NCI-H1048 (cell line): ENCODE measurements at places on chromosomes 11 and 22.

DNA sequence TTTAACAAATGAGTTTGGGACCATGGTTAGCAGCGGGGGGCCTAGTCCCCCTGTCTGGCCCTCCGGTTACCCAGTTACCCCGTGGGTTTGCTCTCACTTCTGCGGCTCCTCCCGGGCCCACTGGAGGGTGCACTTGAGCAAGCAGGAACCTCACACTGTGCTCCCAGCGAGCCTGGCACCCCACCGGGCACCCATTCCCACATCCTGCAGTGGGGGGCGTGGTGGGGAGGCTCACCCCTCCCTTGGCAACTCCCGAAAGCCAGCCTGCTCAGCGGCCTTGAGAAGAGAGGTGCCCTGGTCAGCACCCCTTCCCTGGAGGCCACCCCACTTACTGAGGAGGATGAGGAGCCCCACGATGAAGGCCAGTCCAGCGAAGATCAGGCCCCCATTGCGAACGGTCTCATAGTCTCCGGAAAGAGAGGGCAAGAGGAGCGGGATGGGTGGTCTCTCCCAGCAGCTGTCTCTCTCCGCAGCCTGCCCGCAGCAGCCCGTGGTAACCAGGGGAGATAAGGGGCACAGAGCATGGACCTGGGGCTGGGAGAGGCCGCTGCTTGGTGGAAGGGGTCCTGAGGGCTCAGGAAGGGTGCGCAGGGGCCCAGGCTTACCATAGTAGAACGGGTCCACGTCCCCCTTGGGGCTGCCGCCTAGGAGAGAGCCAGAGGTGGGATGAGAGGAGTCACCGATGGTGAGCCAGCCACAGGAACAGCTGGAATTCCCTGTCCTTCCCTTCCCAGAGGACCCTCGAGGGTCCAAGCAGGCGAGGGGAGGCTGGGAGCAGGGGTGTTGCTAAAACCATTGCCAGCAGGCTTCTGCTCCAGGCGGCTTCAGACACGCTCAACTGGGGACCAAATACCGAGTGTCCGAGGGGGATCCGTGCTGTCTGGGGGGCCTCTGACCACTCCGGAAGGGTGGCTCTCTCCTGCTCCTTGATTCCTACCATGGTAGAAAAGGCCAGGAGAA lies 2.2 kb downstream of the FXYD2 start:
- no peak for DNase-seq

DNA sequence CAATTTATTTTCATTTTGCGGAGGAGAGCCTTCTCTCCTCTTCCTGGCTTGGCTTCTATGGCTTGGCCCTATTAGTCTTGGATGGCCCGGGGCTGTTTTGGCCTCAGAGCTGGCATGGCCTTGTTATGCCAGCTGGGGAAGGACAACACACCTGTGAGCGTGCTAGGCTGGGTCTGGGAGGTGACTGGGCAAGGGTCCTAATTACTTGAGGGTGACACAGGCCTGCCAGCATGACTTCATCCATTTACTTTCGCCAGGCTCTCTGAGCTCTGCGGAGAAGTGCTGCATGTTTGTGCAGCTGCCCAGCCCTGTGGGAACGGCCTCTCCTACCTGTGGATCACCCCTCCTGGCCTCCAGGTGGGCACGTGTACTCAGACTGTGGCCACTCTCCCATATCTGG lies 153.6 kb downstream of the SNX19 start:
- no peak for DNase-seq

GRCh38 chr11:20443596-20443995 lies 56.1 kb downstream of the PRMT3 start:
- no peak for DNase-seq

- DNase-seq: no peak
These were observed 33.5 kb upstream of the GNAZ start for GRCh38 chr22:23036684-23037428.

GRCh38 chr11:128365044-128365443 lies 222.3 kb downstream of the ETS1 start:
- no peak for DNase-seq

GRCh38 chr11:75822541-75822940 lies 7.5 kb downstream of the UVRAG start:
- no peak for DNase-seq
